ENCODE measurements at places on chromosomes 3 and 15. TPM values are rescaled to one million over a fixed set of nuclear protein-coding genes. Genes with fewer than 3 reads are reported as not detected.

- DNase-seq, result no peak
These were observed 17.3 kb downstream of the PP2D1 start for GRCh38 chr3:19994796-19995195.

- no peak for DNase-seq
These were observed 505.3 kb upstream of the NR2F2 start for GRCh38 chr15:95825208-95825607.

DNA sequence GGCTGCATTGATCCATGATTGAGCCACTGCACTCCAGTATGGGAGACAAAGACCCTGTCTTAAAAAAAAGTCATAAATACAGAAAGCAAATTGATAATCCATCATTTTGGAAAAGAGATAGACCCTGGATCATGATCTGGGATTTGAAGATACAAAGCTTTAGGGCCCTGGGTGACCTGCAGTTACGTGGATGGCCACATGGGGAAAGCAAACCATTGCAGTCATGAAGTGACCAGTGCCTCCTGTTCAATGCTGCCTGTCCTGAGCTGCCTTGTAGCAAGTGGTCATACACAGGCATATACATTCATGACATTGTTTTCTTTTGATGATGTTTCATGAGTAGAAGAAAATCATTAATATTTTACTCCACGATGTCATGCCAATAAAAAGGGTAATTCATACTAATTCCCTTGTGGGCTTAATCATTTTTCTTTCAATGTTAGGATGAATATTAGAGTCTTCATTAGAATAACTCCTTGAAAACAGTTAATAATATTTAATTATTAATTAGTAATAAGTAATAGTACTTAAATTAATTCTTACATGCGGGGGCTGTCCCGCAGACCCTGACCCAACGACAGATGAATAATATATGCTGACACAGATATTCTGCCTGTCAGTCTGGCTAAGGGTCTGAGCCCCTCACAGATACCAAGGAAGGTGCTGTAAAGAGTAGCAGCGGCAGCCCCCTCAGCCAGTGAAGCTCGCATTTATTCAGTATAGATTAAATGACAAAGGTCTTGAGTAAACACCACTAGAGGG lies 109.0 kb upstream of the UNC13C start:
- no peak for DNase-seq

DNA sequence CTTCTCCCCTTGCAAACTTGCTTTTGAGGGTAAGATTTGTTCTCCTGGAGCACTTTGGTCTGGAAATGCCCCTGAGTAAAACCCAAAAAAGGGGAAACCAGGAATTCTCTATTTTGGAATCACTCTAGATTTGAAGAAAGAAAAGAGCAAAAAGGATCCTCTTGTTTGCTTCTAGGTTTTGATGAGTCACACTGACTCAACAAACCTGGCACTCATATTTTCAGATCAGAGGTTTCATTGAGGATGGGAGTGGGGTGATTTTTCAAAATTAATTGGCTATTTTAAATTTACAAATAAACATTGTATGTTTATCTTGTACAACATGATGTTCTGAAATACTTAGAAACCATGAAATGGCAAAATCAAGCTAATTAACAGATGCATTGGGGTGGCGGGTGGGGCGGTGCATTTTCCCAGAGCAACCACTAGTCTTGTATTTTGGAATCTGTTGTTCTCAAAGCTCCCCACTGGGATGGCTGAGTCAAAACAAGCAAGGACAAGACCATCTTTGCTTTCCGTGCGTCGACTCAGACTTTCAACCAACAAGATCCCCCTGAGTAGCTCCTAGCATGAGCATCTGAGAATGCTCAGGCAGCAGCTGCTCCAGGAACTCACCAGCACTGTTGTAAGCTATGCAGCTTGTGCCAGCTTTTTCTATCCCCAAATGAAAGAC lies 451.4 kb downstream of the WDR72 start:
- DNase-seq, result no peak

The GOLGA6D gene
- polyA plus RNA-seq, result not detected

The LHFPL4 gene
- 0.34 TPM for polyA plus RNA-seq
